ENCODE measurements at places on chromosomes 16 and 17.
A peak's percentile ranks its signal among the peaks of the same experiment; 100 is the strongest.

DNA sequence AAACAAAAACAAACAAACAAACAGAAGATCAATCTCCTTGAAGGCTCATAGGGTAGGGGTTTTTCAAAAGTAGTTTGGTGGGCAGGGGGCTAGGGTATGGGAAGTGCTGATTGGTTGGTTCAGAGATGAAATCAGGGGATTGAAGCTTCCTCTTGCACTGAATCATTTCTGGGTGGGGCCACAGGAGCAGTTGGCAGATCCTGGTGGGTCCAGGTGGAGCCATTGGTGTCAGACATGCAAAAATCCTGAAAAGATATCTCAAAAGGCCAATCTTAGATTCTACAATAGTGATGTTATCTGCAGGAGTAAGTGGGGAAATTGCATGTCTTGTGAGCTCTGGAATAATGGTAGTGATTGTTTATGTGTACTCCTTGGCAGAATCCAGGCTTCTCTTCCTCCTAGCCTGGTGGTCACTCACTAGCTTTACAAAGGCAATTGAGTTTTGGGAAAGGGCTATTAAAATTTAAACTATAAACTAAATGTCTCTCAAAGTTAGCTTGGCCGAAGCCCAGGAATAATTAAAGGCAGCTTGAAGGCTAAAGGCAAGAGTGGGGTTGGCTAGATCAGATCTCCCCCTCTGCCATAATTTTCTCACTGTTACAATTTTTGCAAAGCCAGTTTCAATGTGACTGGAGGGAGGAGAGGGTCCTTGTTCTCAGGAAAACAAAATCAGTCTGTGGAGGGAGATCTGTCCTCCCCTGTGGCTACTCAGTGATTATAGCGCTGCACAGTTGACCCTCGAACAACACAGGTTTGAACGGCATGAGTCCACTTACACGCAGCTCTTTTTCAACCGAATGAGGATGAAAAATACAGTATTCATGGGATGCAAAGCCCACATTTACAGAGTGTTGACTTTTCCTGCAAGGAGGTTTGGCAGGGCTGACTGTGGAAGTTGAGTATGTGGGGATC, 45.2 kb downstream of the RNF112 start:
- DNase-seq, result no peak

- DNase-seq, result no peak
Observed at GRCh38 chr17:33178681-33179080, 114.4 kb downstream of the ASIC2 start.

- DNase-seq, result no peak
Observed at GRCh38 chr17:10657879-10658278, 770 bp upstream of the MYH3 start.

GRCh38 chr17:77327566-77328464, 187.0 kb downstream of the SEC14L1 start:
- DNase-seq, result no peak

GRCh38 chr17:77892031-77892430, 66.5 kb upstream of the TNRC6C start:
- no peak for DNase-seq

GRCh38 chr16:31507617-31507928, 618 bp downstream of the RUSF1 start:
- no peak for DNase-seq

GRCh38 chr17:35742496-35742895, 10.5 kb downstream of the GAS2L2 start:
- no peak for DNase-seq

DNA sequence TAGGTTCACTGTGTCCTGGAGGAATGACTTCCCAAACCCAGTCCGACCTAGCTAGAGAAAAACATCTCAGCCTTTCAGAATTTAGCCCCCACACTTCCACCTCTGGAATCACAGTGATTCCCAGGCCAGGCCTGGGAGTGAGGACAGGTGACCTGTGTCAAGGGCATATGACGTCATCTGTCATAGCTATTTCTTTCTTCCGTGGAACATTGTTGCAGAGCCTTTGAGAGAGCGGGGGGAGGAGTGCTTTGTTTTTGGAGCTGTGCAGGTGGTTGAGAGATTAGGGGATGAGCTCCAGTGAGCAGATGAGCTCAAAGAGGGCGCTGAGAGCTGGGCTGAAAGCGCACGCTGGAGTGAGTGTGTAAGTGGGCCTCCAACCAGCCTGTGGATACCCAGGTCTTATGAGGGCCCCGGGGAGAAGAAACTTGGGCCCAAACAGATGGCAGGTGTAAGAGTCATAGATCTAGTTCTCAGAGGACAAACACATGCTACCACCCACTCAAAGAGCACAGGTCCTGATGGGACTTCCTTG, 344.8 kb downstream of the SNX29 start:
- no peak for DNase-seq

GRCh38 chr17:50094753-50095619, at the start of gene PDK2:
PDK2 (plus strand) TSS chr17:50095351; CDS start chr17:50095436, 85 bp downstream.
- DNase-seq, result peak; percentile 65

Measured in epithelial cell of prostate (primary cell).